ENCODE measurements at places on chromosomes 5 and 9. TPM values are rescaled to one million over a fixed set of nuclear protein-coding genes. Genes with fewer than 3 reads are reported as not detected.
A peak's percentile ranks its signal among the peaks of the same experiment; 100 is the strongest.

- no peak overlapping the region for H3K27ac ChIP-seq
- no peaks in the 10 kb centered on the region for H3K36me3 ChIP-seq
- H3K27me3 ChIP-seq, result peaks cover 11% of the 10 kb centered on the region
- H3K4me1 ChIP-seq, result no peaks in the 10 kb centered on the region
- no peak overlapping the region for H3K4me3 ChIP-seq
Measured at GRCh38 chr9:93711002-93711401, 134.6 kb downstream of the PHF2 start.

DNA sequence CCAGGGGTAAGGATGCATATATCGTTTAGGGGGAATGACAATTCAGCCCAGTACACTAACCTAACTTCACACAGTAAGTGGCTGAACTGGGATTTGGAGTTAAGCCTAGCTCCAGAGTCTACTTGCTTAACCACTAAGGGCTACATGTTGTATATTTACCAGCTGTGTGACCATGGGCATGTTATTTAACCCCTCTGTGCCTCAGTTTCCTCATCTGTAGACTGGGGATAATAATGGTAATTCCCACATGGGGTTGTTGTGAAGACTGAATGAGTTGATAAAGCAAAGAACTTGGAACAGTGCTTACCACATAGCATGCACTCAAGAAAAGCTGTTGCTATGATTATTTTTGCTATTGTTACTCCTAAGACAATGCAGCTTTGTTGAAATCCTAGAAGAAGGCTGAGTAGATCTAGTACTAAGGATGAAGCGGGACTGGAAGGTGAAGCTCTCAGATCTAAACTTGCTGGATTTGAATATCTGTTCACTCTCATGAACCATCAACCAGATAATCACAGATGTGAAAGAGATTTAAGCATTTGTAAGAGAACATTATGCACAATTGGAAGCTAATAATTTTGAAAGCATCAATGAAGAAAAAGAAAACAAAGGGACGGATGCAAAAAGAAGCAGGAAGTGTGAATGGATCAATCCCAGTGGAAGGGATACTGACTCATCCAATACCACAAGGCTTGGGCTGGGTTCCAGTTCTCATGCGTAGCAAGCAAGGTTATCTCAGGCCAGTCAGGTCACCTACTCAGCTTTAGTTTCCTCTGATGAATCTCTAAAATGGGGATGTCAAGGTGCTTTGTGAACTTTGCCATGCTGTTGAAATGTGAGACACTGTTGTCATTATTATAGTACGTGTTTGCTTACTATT, 78.5 kb upstream of the TBC1D2 start:
- peaks cover 12% of the 10 kb centered on the region for H3K27me3 ChIP-seq
- H3K27ac ChIP-seq, result no peak overlapping the region
- H3K4me1 ChIP-seq, result no peaks in the 10 kb centered on the region
- no peaks in the 10 kb centered on the region for H3K36me3 ChIP-seq
- no peak for DNase-seq

- no peak for DNase-seq
- peaks cover 10% of the 10 kb centered on the region for H3K27me3 ChIP-seq
- H3K27ac ChIP-seq, result no peak overlapping the region
- H3K4me1 ChIP-seq, result no peaks in the 10 kb centered on the region
- H3K36me3 ChIP-seq, result no peaks in the 10 kb centered on the region
- no peak overlapping the region for H3K4me3 ChIP-seq
Measured at GRCh38 chr5:8239198-8239597, 370.2 kb downstream of the MTRR start.

The ADAMTS19 gene
- 32.6 TPM for total RNA-seq

- peak overlapping the region; percentile 92 for H3K4me3 ChIP-seq
- peaks cover 18% of the 10 kb centered on the region for H3K4me1 ChIP-seq
- DNase-seq, result peak; percentile 25
- no peaks in the 10 kb centered on the region for H3K36me3 ChIP-seq
- peak overlapping the region; percentile 90 for H3K27ac ChIP-seq
- H3K27me3 ChIP-seq, result peaks cover 24% of the 10 kb centered on the region
Measured at GRCh38 chr9:2016408-2017330, 1.5 kb downstream of the SMARCA2 start.

GRCh38 chr5:114097570-114097969, 264.3 kb upstream of the KCNN2 start:
- H3K4me1 ChIP-seq, result no peaks in the 10 kb centered on the region
- no peaks in the 10 kb centered on the region for H3K27me3 ChIP-seq
- H3K27ac ChIP-seq, result no peak overlapping the region
- H3K4me3 ChIP-seq, result no peak overlapping the region
- H3K36me3 ChIP-seq, result peaks cover 5% of the 10 kb centered on the region

DNA sequence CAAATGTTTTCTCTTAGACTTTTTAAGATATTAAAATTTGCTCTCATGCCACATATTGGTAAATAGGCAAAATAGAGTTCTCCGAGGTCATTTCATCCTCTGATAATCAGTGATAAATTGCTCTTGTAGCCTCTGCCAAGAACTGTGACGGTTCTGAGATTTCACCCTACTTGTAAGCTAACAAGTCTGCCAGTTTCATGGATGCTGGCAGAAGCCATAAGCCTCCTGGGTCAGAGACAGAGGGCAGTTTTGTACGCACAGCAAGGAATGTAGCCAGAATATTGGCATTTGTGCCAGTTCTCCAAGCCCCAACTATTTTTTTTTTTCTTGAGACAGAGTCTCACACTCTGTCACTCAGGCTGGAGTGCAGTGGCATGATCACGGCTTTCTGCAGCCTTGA, 945.0 kb upstream of the WWC1 start:
- peaks cover 11% of the 10 kb centered on the region for H3K27me3 ChIP-seq
- no peaks in the 10 kb centered on the region for H3K36me3 ChIP-seq
- no peak for DNase-seq
- H3K4me1 ChIP-seq, result no peaks in the 10 kb centered on the region

- peaks cover 43% of the 10 kb centered on the region for H3K4me1 ChIP-seq
- no peaks in the 10 kb centered on the region for H3K27me3 ChIP-seq
- H3K27ac ChIP-seq, result peak within 1 kb of the TSS; percentile 79
- DNase-seq, result peak; percentile 48
- peak within 1 kb of the TSS; percentile 81 for H3K4me3 ChIP-seq
- H3K36me3 ChIP-seq, result peaks cover 1% of the 10 kb centered on the region
Measured at GRCh38 chr5:145936401-145937131, at the start of gene SH3RF2. Gene SH3RF2 (plus strand): TSS chr5:145936578. CDS start chr5:145937929, 1,351 bp downstream.

DNA sequence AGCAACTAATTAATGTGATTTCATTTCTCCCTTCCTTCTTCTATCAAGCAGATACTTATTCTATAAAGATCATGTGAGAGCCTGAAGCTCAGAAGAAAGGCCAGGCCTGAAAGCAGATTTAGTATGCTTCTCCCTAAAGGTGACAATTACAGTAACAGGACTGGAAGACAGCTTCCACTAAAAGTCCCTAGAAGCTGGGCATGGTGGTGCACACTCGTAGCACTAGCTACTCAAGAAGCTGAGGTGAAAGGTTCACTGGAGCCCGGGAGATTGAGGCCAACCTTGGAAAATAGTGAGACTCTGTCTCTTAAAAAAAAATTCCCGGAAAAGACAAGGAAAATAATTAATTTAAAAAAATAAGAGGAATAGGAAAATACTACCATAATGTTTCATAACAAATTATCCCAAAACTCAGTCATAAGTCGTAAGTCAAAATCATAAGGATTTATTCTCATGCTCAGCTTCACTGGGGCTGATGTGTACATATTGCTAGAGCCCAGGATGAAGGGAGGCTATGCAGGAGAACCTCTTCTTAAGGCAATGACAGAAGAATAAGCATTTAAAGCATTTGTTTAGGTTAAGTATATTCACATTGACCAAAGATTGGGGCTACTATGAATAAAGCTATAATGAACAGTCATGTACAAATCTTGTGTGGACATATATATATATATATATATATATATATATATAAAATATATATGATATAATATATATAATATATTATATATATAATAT, 210.8 kb upstream of the SMARCA2 start:
- H3K36me3 ChIP-seq, result no peaks in the 10 kb centered on the region
- DNase-seq, result no peak
- H3K4me1 ChIP-seq, result no peaks in the 10 kb centered on the region
- H3K4me3 ChIP-seq, result no peak overlapping the region
- H3K27ac ChIP-seq, result no peak overlapping the region
- no peaks in the 10 kb centered on the region for H3K27me3 ChIP-seq

The SPINK13 gene
- not detected for total RNA-seq

The RACK1 gene
- 1,813 TPM for total RNA-seq

GRCh38 chr5:140627972-140628371, 5.0 kb downstream of the CD14 start:
- peaks cover 4% of the 10 kb centered on the region for H3K36me3 ChIP-seq
- no peak for DNase-seq
- H3K27ac ChIP-seq, result no peak overlapping the region
- no peaks in the 10 kb centered on the region for H3K27me3 ChIP-seq

DNA sequence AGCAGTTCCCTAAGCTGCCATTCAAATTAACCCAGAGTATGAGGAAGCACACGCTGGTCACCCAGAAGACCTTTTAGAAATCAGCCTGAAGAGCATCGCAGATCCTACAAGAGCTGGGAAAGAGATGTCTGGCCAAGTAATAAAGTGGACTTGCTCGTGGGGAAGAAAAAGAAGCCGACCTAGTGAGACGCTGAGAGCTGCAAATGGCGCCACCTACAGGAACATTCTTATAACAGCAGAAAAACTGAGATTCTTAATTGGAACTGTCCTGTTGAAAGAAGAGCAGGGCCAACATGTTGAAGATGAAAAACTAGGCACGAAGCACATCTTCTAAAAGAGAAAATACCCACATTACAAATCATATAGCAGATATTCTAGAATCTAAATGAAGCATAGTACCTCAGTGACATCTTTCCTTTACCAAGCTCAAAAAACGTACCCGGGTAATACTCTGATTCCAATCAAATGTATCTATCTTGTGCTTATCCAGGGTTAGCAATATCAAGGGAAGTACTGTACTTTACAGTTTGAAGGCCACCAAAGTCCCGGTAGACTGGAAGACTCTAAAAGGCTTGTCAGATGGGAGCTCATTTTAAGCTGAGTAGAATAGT, 3.9 kb upstream of the GNAQ start:
- H3K4me1 ChIP-seq, result peaks cover 24% of the 10 kb centered on the region
- H3K27ac ChIP-seq, result no peak overlapping the region
- no peak overlapping the region for H3K4me3 ChIP-seq
- peak; percentile 17 for DNase-seq
- H3K27me3 ChIP-seq, result peaks cover 3% of the 10 kb centered on the region

GRCh38 chr9:134485653-134486052, 155.9 kb upstream of the COL5A1 start:
- peaks cover 16% of the 10 kb centered on the region for H3K27me3 ChIP-seq
- H3K4me3 ChIP-seq, result no peak overlapping the region
- H3K27ac ChIP-seq, result no peak overlapping the region
- H3K4me1 ChIP-seq, result no peaks in the 10 kb centered on the region
- no peaks in the 10 kb centered on the region for H3K36me3 ChIP-seq

DNA sequence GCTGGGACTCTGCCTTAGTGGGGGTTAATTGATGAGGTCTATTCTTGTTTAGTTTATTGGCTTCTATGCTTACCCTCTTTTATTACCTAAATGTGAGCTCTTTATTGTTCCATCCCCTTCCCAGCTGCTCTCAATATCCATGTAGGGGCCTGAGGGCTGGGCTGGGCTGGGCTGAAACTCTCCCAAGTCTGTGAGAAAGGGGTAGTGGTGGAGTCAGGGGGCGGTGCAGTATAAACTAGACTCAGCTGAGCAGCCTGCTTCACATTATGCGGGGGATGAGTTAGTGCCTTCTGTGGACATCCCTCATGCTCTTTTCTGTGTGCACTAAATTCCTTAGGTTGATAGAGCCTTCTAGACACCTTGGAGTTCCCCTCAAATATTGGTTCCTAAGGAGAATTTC, 451.8 kb upstream of the PTGER4 start:
- no peaks in the 10 kb centered on the region for H3K36me3 ChIP-seq
- no peak overlapping the region for H3K4me3 ChIP-seq
- no peaks in the 10 kb centered on the region for H3K27me3 ChIP-seq
- no peak for DNase-seq

- H3K4me1 ChIP-seq, result peaks cover 2% of the 10 kb centered on the region
- H3K36me3 ChIP-seq, result peaks cover 24% of the 10 kb centered on the region
- no peaks in the 10 kb centered on the region for H3K27me3 ChIP-seq
- H3K27ac ChIP-seq, result no peak overlapping the region
- DNase-seq, result peak; percentile 2
Measured at GRCh38 chr9:114006155-114006550, 71.9 kb downstream of the AMBP start.

GRCh38 chr5:146098047-146098446, 7.3 kb downstream of the PLAC8L1 start:
- H3K27me3 ChIP-seq, result no peaks in the 10 kb centered on the region
- H3K36me3 ChIP-seq, result no peaks in the 10 kb centered on the region
- DNase-seq, result no peak
- H3K4me1 ChIP-seq, result no peaks in the 10 kb centered on the region
- no peak overlapping the region for H3K27ac ChIP-seq

- no peak overlapping the region for H3K4me3 ChIP-seq
- no peak overlapping the region for H3K27ac ChIP-seq
- H3K4me1 ChIP-seq, result peaks cover 1% of the 10 kb centered on the region
- no peaks in the 10 kb centered on the region for H3K27me3 ChIP-seq
Measured at GRCh38 chr9:136015656-136016571, 54.7 kb upstream of the UBAC1 start.

DNA sequence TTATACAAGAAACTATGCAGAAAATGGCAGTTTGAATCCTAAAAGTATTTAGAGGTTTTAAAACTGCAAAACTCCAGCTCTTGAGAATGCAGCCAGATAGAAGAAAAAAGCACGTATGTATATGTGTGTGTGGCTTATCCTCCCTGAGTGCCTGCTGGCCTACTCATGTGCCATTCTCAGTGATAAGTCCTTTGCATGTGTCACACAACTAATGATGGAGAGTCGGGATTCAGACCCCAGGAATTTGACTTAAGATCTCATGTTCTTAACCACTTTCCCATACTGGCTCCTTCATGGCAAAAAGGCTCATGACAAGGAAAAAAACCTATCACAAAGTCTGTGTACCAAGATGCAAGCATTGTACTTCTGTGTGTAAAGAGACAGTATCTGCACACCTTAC, 26.6 kb downstream of the SMARCA2 start:
- H3K27ac ChIP-seq, result no peak overlapping the region
- no peak for DNase-seq
- peaks cover 10% of the 10 kb centered on the region for H3K36me3 ChIP-seq
- peaks cover 16% of the 10 kb centered on the region for H3K4me1 ChIP-seq
- no peak overlapping the region for H3K4me3 ChIP-seq

DNA sequence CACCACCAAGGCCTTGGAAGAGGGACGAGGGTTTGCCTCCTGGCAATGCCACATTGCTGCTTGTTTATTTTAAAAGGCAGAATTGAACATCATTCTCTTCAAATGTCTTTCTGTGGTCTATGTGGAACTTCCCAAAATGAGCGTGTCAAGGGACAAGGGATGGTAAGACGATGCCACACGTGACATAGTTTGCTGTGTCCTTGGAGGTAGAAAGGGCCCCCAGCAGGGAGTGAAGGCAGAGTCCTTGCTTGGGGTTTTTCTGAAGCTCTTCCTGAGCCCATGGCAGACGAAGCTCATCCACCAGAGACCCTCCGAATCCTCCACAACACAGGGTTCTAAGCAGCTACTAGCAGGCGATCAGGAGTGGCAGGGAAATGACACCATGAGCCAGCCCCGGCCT, 28.3 kb downstream of the PRRX2 start:
- DNase-seq, result no peak
- H3K27me3 ChIP-seq, result peaks cover 42% of the 10 kb centered on the region
- H3K4me1 ChIP-seq, result peaks cover 2% of the 10 kb centered on the region
- no peaks in the 10 kb centered on the region for H3K36me3 ChIP-seq
- H3K27ac ChIP-seq, result no peak overlapping the region

The NMUR2 gene
- not detected for total RNA-seq

GRCh38 chr5:32021771-32022170, 152.3 kb downstream of the GOLPH3 start:
- H3K4me1 ChIP-seq, result peaks cover 11% of the 10 kb centered on the region
- H3K27ac ChIP-seq, result peak overlapping the region; percentile 80
- DNase-seq, result no peak
- no peaks in the 10 kb centered on the region for H3K36me3 ChIP-seq
- peaks cover 4% of the 10 kb centered on the region for H3K27me3 ChIP-seq
- H3K4me3 ChIP-seq, result no peak overlapping the region

Measured in progenitor cell of endocrine pancreas (in vitro differentiated cells).